ENCODE measurements at places on chromosomes 1 and 21. TPM values are rescaled to one million over a fixed set of nuclear protein-coding genes. Genes with fewer than 3 reads are reported as not detected.

- H3K4me3 ChIP-seq = no peak overlapping the region
- no peaks in the 10 kb centered on the region for H3K36me3 ChIP-seq
- peaks cover 5% of the 10 kb centered on the region for H3K27me3 ChIP-seq
- no peak overlapping the region for H3K27ac ChIP-seq
Observed at GRCh38 chr1:157893686-157894085, 52.1 kb upstream of the CD5L start.

- H3K4me1 ChIP-seq = no peaks in the 10 kb centered on the region
- no peak for DNase-seq
- H3K4me3 ChIP-seq = no peak overlapping the region
- no peak overlapping the region for H3K27ac ChIP-seq
- no peaks in the 10 kb centered on the region for H3K36me3 ChIP-seq
- H3K27me3 ChIP-seq = no peaks in the 10 kb centered on the region
Observed at GRCh38 chr1:217891966-217892365, 260.8 kb downstream of the SPATA17 start.

GRCh38 chr1:208644401-208645160 is 400.4 kb upstream of the PLXNA2 start:
- H3K27me3 ChIP-seq = no peaks in the 10 kb centered on the region
- H3K27ac ChIP-seq = no peak overlapping the region
- H3K4me1 ChIP-seq = no peaks in the 10 kb centered on the region
- DNase-seq = no peak
- H3K36me3 ChIP-seq = no peaks in the 10 kb centered on the region

DNA sequence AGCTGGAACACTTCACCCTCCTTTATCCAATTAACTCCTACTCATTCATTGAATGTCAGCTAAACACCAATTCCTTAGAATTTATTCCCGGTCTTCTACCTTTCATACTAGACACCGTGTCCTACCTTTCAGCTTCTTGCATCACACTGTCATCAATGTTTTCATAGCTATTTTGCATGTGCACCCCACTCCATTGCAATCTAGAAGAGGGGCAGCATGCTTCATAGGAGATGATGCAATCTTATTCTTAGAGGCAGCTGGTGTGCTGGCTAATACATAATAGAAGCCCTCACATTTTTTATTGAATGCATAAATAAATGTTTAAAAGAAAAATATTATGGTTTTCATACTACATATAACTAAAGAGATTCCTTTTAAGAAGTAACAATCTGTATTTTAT is 123.6 kb downstream of the DSCAM start:
- H3K27ac ChIP-seq = no peak overlapping the region
- no peaks in the 10 kb centered on the region for H3K27me3 ChIP-seq
- no peaks in the 10 kb centered on the region for H3K4me1 ChIP-seq
- H3K36me3 ChIP-seq = no peaks in the 10 kb centered on the region
- H3K4me3 ChIP-seq = no peak overlapping the region

GRCh38 chr1:62025154-62025553 is 169.5 kb upstream of the L1TD1 start:
- H3K36me3 ChIP-seq = no peaks in the 10 kb centered on the region
- no peaks in the 10 kb centered on the region for H3K27me3 ChIP-seq
- DNase-seq = no peak
- H3K27ac ChIP-seq = no peak overlapping the region
- H3K4me3 ChIP-seq = no peak overlapping the region

DNA sequence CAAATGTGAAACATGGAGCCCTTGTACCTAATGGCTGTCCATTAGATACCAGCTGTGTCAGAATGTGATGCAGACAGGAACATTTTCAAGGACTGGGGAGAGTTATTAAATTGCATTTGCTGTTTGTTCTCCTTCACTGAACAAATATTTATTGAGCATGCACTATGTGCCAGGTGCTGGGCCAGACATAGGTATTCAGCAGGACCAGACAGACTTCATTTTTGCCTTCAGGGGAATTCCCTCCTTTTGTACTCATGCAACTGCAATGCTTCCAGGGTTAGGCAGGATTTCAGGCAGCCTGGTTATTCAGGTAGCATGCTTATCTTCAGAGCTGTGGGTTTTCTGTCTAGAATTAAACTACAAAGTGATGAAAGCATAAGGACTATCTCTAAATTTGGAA is 64.2 kb upstream of the SMYD2 start:
- no peak overlapping the region for H3K4me3 ChIP-seq
- H3K27me3 ChIP-seq = peaks cover 34% of the 10 kb centered on the region
- no peak for DNase-seq
- no peak overlapping the region for H3K27ac ChIP-seq
- H3K4me1 ChIP-seq = no peaks in the 10 kb centered on the region

The F3 gene
- not detected for total RNA-seq

The GJB4 gene
- not detected for total RNA-seq

The EPHB2 gene
- not detected for total RNA-seq

The KRTAP19-3 gene
- total RNA-seq = not detected

The RAD54L gene
- 63.9 TPM for total RNA-seq

Data from activated CD8-positive, alpha-beta T cell treated with anti-CD3 and anti-CD28 coated beads, Interleukin-2, amount 10 ng/mL, durations not matched to agents 7 days and 5 days (primary cell).